ENCODE measurements at places on chromosomes 7 and 10.

- DNase-seq = no peak
Measured at GRCh38 chr7:47087866-47088265, 494.0 kb downstream of the TNS3 start.

GRCh38 chr7:115585015-115585718 is 445.4 kb downstream of the TFEC start:
- no peak for DNase-seq

DNA sequence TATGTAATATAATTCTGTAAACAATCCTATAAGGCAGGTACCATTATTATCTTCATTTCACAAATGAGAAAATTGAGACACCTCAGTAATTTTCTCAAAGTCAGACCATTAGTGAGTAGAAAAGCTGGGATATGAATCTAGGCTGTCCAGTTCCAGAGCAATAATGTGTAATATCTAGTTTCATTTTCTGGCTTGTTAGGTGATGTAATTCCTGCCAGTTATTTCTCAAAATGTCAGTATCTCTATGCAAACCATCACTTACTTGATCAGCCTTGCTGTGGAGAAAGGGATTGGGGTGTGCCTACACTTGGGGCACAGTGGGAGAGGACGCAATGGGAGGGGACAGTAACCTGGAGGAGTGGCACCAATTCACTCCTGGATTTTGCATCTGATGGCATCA is 157.5 kb downstream of the LYZL1 start:
- no peak for DNase-seq

DNA sequence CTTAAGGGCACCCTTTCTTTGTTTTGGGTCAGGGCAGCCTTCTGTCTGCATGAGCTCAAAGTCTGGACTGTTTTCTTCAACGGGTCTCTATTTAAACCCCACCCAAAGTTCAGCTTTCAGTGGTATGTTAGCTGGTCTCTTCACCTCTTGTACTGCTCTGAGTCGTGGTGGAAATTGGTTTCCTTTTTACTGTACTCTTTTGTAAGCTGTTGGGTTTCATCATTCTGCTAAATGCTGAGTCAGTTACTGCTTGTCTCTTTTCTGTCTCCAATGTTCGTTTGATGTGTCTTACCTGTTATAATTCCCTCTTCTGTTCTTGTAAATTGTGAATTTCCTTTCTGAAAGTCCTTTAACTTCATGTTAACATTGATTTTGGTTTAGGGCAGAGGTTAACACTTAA is 64.1 kb upstream of the MALRD1 start:
- DNase-seq = no peak

DNA sequence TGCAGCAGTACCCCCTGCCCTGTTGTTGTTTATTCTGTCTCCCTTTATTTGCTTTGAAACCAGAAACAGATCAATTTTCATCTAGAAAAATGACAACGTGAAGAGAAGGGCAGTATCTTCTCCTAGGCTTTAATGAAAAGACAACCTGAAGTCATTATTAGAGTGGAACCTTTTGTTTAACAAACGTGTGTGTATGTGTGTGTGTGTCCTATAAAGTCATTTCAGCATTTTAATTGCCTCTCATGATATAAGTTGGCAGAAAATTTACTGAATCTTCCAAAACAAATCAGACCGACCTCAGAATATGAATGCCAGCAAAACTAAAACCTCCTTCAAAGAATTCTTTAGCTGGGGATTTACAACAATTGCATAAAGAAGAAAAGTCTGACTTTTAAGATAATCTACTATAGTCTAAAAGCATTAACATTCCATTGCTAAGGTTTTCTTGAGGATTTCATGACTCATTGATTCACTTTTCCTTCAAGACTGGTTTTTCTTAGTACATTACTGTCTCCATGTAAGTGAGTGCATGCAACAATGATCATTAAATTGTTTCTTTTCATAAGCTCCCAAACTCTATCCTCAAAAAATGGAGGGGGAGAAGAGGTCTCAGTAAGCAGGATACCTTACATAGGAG is 3.2 kb downstream of the GLI3 start:
- DNase-seq = no peak
